ENCODE measurements at places on chromosomes 6 and 20.

DNA sequence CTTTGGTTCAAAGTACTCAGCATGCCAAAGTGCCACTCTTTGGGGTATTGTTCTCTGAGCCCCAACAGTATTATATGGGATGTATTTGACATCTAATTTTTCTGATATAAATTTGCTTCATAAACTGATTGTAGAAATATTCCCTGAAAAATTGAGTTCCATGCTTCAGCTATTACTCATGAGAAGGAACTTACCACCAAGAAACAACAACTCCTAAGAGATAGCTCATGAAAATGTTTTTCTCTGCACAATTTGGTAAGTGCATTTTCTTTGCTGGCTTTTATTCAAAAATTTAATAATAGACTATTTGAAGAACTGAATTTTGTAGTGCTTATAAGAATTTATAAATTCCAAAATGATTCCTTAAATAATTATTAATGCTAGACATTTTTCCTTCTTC, 12.8 kb upstream of the TPD52L1 start:
- DNase-seq, result no peak

DNA sequence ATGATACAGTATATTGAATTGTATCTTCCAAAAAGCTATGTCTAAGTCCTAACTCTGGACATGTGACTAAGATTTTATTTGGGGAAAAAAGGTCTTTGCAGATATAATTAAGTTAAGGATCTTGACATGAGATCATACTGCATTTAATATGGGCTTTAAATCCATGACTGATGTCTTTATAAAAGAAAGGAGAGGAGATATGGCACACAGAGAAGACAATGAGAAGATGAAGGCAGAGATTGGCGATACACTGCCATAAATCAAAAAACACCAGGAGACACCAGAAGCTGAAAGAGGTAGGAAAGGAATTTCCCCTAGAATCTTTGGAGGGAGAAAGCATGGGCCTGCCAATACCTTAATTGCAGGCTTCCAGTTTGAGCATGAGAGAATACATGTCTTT, 1450.2 kb downstream of the HACE1 start:
- DNase-seq, result no peak

DNA sequence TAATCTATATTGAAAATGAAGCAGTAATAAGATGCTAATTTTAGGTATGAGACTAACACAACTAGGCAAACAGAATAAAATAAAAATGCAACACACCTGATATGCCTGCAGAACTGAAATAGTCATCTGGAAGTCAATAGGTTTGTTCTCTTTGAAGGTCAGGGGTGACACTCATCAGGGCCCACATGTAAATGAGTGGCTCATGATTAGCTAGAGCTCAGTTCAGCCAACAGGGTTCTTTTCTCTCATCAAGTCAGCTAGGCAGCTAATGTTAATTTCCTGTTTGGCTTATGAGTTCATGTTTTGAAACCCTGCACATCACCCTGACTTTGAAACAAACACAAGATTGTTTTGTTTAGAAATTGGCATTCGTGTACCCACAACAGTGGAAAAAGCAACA, 23.8 kb downstream of the SMLR1 start:
- DNase-seq, result no peak

DNA sequence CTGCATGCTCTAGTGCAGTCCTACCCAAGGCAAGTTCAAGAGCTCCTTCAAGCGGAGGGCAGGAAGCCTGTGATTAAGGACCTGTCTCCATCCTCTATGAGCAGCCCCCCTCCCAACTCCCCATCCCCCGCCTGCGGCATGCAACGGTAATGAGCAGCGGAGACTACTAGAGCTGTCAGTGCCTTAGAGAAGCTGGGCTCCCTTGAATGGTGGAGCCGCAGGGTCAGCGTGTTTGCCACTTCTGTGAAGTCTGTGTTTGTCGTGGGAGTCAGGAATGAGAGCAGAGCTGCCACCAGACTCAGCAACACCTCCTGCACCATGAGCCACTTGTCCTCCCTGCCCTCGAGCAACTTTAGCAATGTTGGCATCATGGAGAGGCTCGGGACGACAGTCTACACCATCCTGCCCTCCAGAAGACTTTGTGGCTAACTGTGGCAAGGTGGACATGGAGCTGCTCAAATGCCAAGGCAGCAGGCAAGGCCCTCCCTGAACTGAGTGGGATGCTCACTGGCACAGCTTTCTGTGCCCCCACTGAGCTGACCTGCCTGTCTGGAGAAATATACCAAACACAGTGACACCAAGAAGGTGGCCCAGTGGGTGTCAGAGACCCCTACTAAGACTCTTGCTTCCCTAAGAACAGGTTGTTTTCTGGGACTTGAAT, 23.8 kb upstream of the SYNDIG1 start:
- DNase-seq, result no peak
